Naive thymus-derived CD4-positive, alpha-beta T cell (primary cell): ENCODE measurements at places on chromosomes 1 and 21. TPM values are rescaled to one million over a fixed set of nuclear protein-coding genes. Genes with fewer than 3 reads are reported as not detected.

DNA sequence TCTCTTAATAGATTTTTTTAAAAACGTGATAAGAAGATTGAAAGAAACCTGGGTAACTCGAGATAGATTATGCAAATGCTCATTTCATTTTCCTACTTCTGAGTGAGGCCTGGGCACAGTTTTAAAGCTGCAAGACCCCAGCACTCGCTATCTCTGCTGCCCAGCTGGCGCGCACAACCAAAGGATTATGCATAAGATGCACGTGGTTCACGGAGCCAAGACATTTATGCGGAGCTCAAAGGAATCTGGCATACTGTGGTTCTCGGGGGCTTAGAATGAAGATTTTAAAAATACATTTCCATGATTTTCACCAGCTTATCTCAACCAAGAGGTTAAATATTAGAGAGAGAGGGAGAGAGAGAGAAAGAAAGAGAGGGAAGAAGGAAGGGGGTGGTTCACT, 210.9 kb downstream of the DSCAM start:
- DNase-seq = no peak
- no peaks in the 10 kb centered on the region for H3K36me3 ChIP-seq
- no peaks in the 10 kb centered on the region for H3K27me3 ChIP-seq

Gene FHAD1
- polyA plus RNA-seq = not detected

- H3K4me1 ChIP-seq = no peaks in the 10 kb centered on the region
- H3K27me3 ChIP-seq = no peaks in the 10 kb centered on the region
- DNase-seq = no peak
- no peak overlapping the region for H3K27ac ChIP-seq
Observed at GRCh38 chr1:56535939-56536338, 43.4 kb downstream of the PLPP3 start.

GRCh38 chr1:2801535-2802291, at the start of gene TTC34:
TSS of gene TTC34 (minus strand) at chr1:2801693. CDS start at chr1:2800827, 866 bp downstream.
- no peak within 1 kb of the TSS for H3K27ac ChIP-seq
- H3K4me3 ChIP-seq = no peak within 1 kb of the TSS
- no peaks in the 10 kb centered on the region for H3K4me1 ChIP-seq
- no peaks in the 10 kb centered on the region for H3K27me3 ChIP-seq
- H3K36me3 ChIP-seq = no peaks in the 10 kb centered on the region

Gene PLA2G2D
- polyA plus RNA-seq = not detected

Gene GIPC2
- 0.05 TPM for polyA plus RNA-seq

Gene DYNLT5
- polyA plus RNA-seq = not detected

DNA sequence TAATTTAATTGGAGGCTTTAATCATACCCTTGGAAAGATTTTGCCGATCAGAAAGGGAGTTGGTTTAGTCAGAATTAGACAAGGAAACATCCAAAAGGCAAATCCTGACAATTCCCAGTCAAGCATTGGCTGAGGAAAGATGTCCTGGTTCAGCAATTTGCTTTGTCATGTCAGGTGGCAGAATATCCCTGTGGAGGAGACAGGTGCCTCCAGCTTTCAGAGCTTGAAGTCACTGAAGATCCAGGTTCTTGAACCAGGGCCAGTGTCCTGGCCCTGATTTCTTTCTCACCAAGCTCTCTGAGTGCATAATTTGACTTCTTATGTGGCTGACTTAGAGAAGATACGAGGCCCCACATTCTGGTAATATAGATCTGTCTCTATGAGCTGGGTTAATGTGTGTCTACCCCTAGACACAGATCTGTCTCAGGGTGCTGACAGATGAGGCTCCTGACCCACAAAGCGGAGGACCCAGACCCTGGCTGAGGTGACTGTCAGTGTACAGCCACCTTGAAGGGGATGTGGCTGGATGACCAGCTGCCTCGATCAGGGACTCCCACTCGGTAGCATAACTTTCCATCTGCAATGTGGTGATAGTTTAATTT, 118.9 kb downstream of the HHAT start:
- H3K27ac ChIP-seq = no peak overlapping the region
- DNase-seq = no peak
- H3K36me3 ChIP-seq = no peaks in the 10 kb centered on the region
- H3K4me3 ChIP-seq = no peak overlapping the region
- H3K27me3 ChIP-seq = no peaks in the 10 kb centered on the region
